ENCODE measurements at places on chromosomes 7 and 10.

GRCh38 chr7:96084881-96085553 is 236.9 kb downstream of the SLC25A13 start:
- DNase-seq: peak; percentile 61

- no peak for DNase-seq
These were observed 319.9 kb upstream of the AKR1E2 start for GRCh38 chr10:4506095-4506494.

DNA sequence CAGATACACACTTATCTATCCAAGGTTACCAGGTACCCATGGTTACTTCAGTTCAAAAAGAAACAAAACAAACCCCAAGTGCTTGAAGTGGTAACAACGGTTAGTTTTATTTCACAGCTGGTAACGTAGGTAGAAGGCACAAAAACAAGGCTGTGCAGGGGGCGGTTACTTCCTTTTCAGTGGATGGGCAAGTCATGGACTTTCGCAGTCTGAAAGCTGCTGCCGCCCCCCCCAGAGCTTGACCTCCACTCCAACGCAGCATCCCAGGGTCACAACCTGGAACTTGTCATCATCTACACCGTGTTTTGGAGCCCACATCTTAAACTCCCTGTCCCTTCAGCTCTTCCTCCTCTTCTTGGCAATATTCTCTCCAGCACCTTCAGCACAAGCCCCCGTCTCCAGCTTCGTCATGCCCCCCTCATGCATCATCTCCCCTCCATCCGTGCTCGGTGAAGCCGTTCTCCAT is 181.2 kb upstream of the ITGB1 start:
- DNase-seq: no peak

- no peak for DNase-seq
These were observed 1.0 kb upstream of the CHST15 start for GRCh38 chr10:124094419-124094785.

GRCh38 chr7:50739744-50740435 is 42.8 kb downstream of the GRB10 start:
- no peak for DNase-seq

DNA sequence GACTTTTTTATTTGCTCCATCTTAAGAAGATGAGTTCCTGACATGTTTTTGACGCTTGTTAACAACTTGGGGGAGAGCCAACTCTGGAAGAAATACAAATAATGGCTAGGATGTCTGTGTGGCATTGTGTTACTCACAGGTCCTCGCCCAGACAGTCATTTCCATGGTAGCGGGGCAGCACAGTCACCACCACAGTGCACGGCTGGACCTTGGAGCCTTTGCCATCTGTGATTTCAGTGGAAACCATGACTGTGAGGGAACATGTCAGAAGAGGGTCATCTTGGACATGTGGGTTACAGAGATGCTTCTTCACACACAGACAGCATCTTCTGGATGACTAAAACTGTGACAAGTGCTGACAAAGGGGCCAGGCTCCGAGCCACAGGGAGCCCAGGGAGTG is 74.5 kb downstream of the PKD1L1 start:
- peak; percentile 37 for DNase-seq

Data from MCF 10A (cell line).